ENCODE measurements at places on chromosomes 6 and 20.

DNA sequence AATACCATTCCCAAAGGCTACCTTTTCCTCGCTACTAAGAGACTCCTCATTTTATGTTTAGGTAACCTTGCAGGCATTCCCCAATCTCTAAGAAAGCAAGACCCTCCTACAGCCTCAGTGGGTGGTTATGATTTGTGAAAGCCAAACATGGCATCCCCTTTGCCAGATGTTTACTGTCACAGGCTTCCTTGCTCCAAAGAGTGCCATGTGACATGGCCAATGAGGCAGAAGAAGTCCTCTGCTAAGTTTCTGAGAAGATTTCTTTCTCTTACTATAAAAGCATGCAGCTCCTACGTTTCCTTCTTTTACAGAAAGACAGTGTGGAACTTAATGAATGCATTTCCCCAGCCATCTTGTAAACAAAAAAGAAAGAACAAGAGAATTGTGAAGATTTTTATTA, 688.2 kb downstream of the TBC1D32 start:
- DNase-seq = no peak

DNA sequence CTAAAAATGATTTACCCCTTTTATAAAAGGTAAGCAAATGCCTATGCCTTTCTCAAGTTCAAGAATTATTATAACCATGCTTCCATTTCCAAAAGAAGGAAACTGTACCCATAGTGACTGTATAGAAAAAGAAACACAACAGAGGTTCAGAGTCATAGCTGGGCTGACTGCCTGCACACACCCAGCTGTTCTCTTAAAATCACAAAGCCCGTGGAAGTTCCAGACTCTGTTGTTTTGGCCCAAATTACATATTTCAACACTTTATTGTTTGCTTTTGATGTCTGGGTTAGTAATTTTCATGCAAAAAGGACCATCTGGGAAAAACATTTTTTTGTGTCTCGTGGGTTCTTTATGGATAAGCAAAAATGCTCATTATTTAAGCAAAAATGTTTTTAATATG, 99.2 kb downstream of the LCA5 start:
- DNase-seq = no peak

- no peak for DNase-seq
These were observed 24.3 kb downstream of the SCAF8 start for GRCh38 chr6:154757352-154758050.

GRCh38 chr6:106450653-106451052, 90.1 kb downstream of the CRYBG1 start:
- no peak for DNase-seq

- DNase-seq = no peak
These were observed 194.8 kb downstream of the SLC24A3 start for GRCh38 chr20:19407196-19407595.

DNA sequence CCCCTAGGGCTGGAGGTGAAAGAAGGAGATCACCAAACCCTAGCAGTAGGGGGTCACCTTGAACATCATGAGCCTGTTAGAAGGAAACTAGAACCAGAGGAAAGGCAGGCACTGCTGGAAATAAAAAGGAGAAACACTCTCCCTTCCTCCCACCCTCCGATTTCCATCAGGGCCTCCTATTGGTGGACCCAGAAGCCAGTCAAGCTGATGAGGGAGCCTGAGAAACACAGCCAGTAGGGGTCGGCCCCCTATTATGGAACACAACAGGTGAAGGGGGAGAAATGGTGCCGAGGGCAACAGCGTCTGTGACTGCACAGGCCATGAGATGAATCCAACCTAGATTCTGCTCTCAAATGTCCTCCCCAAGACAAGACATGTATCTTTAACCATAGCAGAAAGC, 156.1 kb upstream of the LRFN2 start:
- no peak for DNase-seq

DNA sequence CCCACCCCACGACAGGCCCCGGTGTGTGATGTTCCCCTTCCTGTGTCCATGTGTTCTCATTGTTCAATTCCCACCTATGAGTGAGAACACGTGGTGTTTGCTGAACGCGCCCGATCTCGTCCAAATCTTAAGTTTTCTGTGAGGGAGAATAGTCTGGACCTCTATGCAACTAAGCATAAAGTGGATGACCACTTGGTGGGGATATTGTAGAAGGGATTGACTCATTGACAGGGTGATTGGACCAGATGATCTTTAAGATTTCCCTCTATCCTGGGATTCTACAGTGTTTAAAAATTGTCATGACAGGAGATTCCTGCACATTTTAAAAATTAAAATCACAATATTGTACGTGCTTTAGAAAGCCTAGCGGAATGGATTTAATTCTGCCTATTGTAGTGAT, 141.3 kb downstream of the TRMT11 start:
- DNase-seq = no peak

- DNase-seq = no peak
These were observed 15.9 kb upstream of the PTGIS start for GRCh38 chr20:49583669-49584417.

GRCh38 chr6:1208876-1209275, 103.0 kb upstream of the FOXQ1 start:
- DNase-seq = no peak

- no peak for DNase-seq
These were observed 12.6 kb downstream of the SYNJ2 start for GRCh38 chr6:157994125-157994795.

GRCh38 chr6:1412901-1413300, 23.5 kb downstream of the FOXF2 start:
- DNase-seq = no peak

DNA sequence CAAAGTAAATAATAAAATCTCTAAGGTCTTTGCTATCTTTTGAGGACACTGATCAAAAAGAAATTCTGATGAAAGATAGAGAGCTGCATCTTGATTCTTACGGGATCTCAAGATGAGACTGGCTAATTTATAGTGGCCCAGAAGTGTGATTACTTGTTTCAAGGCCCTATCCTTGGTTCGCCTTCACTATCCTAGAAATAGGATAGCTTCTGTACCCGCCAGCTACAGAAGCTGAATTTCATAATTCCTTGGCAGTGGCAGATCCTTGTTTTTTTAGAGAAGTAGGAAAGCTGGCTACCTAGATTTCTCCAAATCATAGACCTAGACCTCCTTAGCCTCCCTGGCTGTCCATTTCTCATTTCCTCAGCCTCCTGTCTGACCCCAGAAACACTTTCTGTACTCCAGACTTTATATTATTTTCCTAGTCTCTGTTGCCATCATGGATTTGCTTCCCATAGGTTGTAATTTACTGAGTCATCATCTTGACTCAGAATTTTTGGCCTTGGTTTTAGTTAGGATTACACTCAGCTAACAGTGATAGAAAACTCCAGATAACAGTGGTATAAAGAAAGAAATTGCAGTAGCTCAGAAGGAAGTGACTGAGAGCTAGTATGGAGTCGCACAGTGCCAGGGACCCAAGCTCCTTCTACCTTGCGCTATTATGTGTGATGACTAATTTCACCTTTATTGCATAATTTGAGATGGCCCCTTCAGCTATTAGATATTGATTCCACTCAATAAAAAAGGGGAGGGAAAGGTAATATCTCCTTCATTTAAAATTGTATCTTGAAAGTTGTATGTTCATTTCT, 27.7 kb downstream of the PHF3 start:
- no peak for DNase-seq
